ENCODE measurements at places on chromosomes 2 and 18.

DNA sequence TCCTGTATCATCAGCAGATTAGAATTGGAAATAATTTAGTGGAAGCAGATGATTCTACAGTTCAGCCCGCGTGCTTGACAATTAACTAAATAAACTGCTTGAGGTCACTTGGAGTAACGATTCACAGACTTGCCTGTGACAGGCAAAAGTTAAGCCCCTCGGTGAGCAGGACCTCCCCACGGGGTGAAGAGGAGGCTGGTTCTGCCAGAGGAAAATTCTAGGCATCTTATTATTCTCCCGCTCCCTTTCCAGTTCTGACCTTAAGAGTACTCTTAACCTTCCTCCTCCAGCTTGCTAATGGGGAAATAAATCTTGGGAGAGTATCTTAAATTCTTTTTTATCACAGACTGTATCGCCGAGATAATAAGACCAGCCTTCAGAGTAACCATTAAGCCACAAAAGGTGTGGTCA, 169.7 kb upstream of the SMAD2 start:
- no peak for DNase-seq

DNA sequence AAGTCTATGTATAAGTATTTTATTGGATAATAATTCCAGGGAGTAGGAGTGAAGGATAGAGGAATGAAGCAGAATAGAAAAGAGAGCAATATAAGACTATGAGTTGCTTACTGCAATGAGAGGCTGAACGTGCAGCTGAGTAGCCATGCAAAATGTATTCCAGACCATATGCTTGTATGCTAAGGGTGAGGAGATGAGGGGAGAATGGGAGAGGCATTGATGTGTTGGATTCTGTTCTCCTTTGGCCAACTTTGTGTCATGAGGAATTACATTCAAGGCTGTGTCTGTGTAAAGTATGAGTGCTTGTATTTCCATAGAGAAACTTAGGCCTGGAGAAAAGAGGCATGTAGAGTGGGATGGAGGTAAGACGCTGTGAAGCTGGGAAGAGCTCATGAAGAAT, 301.8 kb downstream of the ARL6IP6 start:
- no peak for DNase-seq

GRCh38 chr18:11883153-11883552, 25.0 kb downstream of the MPPE1 start:
- DNase-seq: peak; percentile 2

GRCh38 chr2:64317707-64318475, 136.1 kb upstream of the LGALSL start:
- no peak for DNase-seq

GRCh38 chr2:179467111-179467510, 202.5 kb upstream of the SESTD1 start:
- no peak for DNase-seq

- no peak for DNase-seq
These were observed 131.0 kb upstream of the ARL5A start for GRCh38 chr2:151959238-151959637.

GRCh38 chr2:75574106-75574505, 13.4 kb upstream of the EVA1A start:
- no peak for DNase-seq

GRCh38 chr2:68245672-68246071, 6.7 kb downstream of the PPP3R1 start:
- no peak for DNase-seq

- DNase-seq: no peak
These were observed 2.4 kb upstream of the MRPL53 start for GRCh38 chr2:74474899-74475298.

Data from umbilical cord (tissue), 2 donors.